ENCODE measurements at places on chromosomes 12 and 14.
A peak's percentile ranks its signal among the peaks of the same experiment; 100 is the strongest.

- DNase-seq: no peak
Observed at GRCh38 chr12:84131076-84131475, 781.5 kb downstream of the SLC6A15 start.

DNA sequence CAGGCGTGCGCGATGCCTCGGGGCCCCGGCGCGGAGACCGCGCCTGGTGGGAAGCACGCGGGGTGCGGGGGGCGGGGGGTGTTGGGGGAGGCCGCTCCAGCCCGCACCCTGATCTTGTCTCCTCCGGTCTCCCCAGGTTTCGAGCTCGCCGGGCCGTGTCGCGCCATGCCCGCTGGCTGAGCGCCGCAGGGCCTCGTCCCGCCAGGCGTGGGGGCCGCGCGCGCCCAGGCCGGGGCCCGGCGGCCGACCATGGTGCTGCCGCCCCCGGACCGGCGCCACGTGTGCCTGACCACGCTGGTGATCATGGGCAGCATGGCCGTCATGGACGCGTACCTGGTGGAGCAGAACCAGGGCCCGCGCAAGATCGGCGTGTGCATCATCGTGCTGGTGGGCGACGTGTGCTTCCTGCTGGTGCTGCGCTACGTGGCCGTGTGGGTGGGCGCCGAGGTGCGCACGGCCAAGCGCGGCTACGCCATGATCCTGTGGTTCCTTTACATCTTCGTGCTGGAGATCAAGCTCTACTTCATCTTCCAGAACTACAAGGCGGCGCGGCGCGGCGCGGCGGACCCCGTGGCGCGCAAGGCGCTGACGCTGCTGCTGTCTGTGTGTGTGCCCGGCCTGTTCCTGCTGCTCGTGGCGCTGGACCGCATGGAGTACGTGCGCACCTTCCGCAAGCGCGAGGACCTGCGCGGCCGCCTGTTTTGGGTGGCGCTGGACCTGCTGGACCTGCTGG is 2.4 kb downstream of the TMEM121 start:
- no peak for DNase-seq

GRCh38 chr12:62785941-62786559 is 148.9 kb downstream of the PPM1H start:
- no peak for DNase-seq

GRCh38 chr14:53902307-53902706 is 54.3 kb downstream of the BMP4 start:
- no peak for DNase-seq

DNA sequence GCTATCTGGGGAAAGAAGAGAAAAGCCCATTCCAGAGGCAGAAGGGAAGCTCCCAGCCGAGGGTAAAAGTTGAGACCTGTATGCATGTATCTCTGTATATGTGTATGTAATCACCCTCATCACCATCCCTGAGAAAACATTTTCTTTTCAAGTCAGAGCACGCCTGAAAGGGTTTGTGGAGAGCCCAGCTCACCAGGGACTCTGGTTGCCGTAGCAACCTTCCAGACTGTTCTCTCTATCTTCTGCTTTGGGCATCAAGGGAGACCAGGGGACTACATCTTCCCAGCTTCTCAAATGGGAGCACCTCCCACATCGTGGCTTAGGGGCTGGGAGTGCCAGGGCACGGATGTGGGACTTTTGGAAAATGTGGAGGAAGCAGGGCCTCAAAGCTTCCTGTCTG is 93.5 kb downstream of the GALNT8 start:
- no peak for DNase-seq

- DNase-seq: no peak
Observed at GRCh38 chr14:35277179-35277578, 15.0 kb upstream of the PSMA6 start.

- DNase-seq: no peak
Observed at GRCh38 chr14:71482671-71483070, 449.6 kb upstream of the RGS6 start.

DNA sequence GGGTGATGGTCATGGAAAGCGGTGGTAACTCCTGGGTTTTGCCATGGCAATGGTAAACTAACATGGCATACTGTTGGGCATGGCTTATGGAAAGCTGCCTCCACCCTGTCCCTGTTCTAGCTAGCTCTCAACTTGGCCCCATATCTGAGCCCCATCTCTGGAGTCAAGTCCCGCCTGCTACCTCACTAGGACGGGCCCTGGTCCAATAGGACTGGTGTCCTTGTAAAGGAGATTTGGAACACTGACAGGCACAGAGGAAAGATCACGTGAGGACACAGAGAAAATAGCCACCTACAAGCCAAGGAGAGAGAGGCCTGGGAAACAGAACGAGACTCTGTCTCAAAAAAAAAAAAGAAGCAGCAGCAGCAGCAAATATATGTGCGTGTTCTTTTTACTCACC is 59.8 kb downstream of the RNFT2 start:
- no peak for DNase-seq

GRCh38 chr12:7498809-7499208 is 4.8 kb downstream of the CD163 start:
- no peak for DNase-seq

GRCh38 chr12:67069451-67070306 is 199.5 kb upstream of the CAND1 start:
- DNase-seq: peak; percentile 74

GRCh38 chr14:88002421-88003075 is 2.4 kb upstream of the GPR65 start:
- DNase-seq: no peak

GRCh38 chr14:54712465-54713200 is 145.7 kb downstream of the SAMD4A start:
- no peak for DNase-seq

DNA sequence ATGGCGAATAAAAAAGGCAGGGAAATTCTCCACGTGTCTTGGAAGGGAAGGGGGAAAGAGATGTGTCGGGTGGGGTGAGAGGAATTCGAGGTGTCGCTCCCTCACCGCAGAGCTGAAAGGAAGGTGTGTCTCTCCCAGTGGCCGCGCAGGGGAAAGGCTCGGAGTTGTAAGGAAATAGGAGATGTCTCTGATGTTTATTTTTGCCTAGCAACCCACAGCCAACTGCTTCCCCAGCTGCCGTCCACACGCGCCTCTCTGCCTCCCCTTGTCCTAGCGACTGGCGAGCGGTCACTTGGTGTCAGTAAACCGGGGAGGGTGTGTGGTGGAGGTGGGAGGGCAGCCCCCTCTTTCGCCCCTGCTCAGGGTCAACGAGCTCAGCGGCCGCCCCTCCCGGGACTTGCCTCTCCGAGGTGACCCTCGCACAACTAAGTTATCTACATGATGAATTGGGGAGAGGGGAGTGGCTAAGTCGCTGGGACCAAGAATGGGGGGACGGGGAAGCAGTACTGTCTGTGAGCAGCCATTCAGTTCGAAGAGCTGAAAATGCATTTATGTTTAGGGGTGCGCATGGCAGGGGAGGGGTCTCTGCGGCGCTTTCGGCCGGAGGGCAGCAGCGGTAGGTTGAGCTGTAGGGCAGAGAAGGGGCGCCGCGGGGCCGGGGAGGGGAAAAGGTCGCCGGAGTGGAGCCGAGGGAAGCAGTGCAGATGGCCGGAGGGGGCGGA is 585 bp upstream of the DYRK2 start:
- peak; percentile 70 for DNase-seq

GRCh38 chr14:50083467-50084337 is 32.7 kb downstream of the VCPKMT start:
- DNase-seq: no peak

DNA sequence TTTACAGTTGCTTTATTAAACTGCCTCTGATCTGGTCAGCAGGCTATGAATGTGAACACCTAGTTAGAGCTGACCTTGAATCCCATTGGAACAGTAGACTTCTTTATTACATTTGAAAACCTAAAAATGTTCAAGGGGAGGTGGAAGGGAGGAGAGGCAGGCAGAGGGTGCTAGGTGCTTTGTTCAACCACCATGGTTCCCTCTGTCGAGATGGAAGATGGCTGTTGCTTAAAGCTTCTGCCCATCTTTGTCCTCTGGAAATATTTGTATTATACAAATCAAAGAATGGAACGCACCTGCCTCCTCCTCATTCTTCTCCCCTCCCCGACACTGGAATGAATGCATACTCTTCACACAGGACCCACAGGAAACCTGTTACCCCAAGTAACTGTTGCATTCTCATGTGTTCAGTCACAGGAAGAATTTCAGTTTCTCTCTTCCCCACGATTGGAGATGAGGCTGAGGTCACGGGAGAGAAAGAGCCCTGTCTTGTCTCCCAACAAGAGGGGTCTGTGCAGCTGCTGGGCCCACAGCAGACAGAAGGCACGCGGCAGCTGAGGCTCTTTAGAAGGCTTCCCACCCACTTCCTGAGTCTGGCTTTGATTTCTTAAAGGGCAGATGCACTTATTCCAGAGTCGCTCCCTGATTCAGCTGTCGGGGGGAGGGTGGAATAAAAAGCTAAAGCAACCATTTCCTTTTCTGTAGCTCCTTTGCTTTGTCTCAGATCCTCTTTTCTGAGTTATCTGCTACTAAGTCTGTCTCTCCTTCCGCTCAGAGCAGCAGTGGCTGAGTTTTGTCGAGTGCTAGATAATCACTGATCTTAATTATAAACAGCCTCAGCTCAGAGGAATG is 217.9 kb upstream of the BTG1 start:
- DNase-seq: no peak

GRCh38 chr14:20848316-20848954 is 42.8 kb upstream of the RNASE3 start:
- no peak for DNase-seq

GRCh38 chr14:43625294-43625693 is 881.8 kb downstream of the FSCB start:
- no peak for DNase-seq

DNA sequence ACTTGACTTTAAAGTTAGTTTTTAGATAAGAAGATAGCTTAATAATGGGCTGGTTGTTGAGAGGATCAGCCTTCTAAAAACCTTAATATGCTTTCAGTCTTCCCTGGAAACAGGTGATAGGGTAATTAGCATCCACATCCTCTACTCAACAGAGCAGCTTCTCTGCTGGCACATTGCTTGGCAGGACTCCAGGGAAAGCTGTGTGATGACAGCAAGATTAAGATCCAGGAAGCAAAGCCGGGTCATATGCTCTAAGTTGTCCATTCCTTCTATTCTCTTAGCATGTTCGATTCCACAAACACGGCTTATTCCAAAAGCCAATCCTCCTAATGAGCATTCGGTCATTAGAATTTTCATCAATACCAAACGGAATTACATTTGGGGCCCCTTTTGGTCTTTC is 87.0 kb downstream of the HMGA2 start:
- DNase-seq: no peak

DNA sequence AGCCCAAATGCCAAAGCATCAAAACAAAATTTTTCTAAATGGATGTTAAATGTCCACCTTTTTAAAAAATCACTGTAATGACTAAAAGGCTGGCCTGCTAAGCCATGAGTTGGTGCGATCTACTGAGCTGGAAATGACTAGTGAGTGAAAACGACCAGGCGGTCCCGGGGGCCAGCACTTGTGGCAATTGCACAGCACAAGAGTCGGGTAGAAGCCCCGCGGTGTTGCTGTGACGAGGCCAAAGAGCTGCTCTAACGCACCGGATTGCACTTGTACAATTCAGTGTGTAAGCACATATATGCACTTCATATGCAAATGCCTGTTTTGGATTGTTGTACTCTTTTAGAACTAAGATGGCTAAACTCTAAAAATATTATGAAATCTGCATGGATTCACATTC is 64.1 kb upstream of the DYNC1H1 start:
- no peak for DNase-seq

DNA sequence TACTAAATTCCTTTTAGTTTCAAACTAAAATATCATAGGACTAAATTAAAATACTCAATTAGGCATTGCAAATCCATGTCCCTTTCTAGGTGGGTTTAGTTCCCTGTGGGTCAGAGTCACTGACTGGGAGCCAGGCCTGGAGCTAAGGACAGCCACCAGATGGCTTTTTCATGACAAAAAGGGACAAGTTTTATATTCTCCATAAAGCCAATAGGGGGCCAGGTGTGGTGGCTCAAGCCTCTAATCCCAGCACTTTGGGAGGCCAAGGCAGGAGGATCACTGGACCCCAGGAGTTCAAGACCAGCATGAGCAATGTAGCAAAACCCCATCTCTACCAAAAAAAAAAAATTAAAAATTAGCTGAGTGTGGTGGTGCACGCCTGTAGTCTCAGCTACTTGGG is 35.4 kb upstream of the EIF5 start:
- DNase-seq: no peak

DNA sequence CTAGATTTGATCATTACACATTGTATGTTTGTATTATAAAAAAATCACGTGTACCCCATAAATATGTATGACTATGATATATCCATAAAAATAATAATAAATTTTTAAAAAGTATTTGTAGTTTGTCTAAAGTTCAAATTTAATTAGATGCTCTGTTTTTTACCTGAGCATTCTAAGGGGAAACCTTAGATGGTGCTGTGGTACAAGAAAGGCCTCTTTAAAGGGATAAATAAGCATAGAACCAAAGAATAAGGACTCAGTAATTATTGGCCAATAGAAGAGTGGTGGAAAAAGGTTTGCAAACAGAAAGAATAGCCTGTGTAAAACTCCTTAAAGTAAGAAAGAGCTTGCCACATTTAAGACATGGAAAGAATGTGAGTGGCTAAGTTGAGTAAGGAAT is 580.1 kb upstream of the SEL1L start:
- no peak for DNase-seq

GRCh38 chr12:24054416-24054815 is 104.9 kb upstream of the SOX5 start:
- no peak for DNase-seq

- no peak for DNase-seq
Observed at GRCh38 chr12:4154672-4155225, 118.8 kb upstream of the CCND2 start.

- DNase-seq: no peak
Observed at GRCh38 chr12:55938826-55939501, 8.0 kb downstream of the DGKA start.

DNA sequence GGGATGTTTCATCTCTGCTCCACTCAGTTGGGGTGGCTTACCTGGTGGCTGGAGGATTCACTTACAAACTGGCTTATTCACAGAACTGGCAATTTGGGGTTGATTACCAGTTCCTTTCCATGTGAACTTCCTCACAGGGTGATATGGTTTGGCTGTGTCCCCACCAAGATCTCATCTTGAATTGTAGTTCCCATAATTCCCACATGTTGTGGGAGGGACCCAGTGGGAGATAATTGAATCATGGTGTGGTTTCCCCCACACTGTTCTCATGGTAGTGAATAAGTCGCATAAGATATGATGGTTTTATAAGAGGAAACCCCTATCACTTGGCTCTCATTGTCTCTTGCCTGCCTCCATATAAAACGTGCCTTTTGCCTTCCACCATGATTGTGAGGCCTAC is 26.9 kb upstream of the IGF1 start:
- DNase-seq: no peak

DNA sequence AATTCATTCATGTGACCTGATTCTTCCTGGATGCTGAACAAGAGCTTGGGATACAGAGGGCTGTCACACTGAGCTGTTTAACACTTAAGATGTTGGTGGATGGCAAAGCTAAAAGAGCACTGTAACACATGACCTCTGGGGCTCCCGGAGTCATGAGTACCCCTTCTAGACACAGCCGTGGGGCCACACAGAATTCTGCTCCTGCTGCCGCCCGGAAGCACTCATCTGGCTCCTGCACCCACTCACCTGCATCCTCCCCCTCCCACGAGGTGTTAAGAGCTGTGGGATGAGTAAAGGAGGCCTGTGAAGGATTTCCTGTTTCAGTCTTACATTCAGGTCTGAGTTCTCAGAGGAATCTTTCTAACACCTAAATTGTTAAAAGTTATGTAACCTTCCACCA is 78.0 kb upstream of the SSTR1 start:
- no peak for DNase-seq

GRCh38 chr14:37457334-37457733 is 137.7 kb downstream of the FOXA1 start:
- no peak for DNase-seq

- DNase-seq: no peak
Observed at GRCh38 chr14:21528381-21529348, 2.5 kb upstream of the SALL2 start.

GRCh38 chr12:7219599-7220243 is 30.2 kb downstream of the PEX5 start:
- peak; percentile 77 for DNase-seq
